ENCODE measurements at places on chromosomes 3 and 15. TPM values are rescaled to one million over a fixed set of nuclear protein-coding genes. Genes with fewer than 3 reads are reported as not detected.

Gene HYAL1
- 0.14 TPM for total RNA-seq

Gene TMC3
- not detected for total RNA-seq

Gene NMB
- total RNA-seq, result 12.0 TPM

Gene LINGO1
- 1.2 TPM for total RNA-seq

Gene ZDHHC23
- total RNA-seq, result 4.7 TPM

Gene SLC38A3
- total RNA-seq, result 0.48 TPM

Gene CLRN1
- total RNA-seq, result not detected

Gene GOLGA8S
- not detected for total RNA-seq

Gene PLEKHO2
- 11.0 TPM for total RNA-seq

Gene VEPH1
- 9.0 TPM for total RNA-seq

- no peak for DNase-seq
These were observed 26.1 kb downstream of the ATRIP start for GRCh38 chr3:48472673-48472922.

DNA sequence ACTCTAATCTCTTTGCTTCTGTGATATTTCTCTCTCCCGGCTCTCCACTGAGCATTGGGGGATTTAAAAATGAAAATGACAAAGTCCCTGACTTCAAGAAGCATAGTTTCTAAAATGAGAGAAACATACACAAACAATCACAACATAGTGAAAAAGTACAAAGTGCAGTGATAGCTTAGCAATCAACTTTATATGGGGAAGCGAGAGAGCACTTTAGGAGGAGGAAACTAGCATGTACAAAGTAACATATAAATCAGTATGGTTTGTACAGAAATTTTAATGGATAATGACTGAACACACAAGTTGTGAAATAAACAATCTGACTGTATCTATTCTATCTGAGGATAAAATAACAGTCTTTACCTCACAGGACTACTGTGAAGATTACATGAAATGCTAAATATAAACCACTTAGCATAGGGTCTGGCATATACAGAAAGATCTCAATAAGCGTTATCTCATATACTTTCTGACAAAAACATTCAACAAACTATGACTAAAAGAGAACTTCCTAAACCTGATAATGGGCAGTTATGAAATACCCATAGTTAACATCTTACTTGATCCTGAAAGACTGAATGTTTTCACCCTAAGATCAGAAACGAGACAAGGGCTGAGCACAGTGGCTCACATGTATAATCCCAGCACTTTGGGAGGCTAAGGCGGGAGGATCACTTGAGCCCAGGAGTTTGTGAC, 61.2 kb downstream of the PEAK1 start:
- no peak for DNase-seq

DNA sequence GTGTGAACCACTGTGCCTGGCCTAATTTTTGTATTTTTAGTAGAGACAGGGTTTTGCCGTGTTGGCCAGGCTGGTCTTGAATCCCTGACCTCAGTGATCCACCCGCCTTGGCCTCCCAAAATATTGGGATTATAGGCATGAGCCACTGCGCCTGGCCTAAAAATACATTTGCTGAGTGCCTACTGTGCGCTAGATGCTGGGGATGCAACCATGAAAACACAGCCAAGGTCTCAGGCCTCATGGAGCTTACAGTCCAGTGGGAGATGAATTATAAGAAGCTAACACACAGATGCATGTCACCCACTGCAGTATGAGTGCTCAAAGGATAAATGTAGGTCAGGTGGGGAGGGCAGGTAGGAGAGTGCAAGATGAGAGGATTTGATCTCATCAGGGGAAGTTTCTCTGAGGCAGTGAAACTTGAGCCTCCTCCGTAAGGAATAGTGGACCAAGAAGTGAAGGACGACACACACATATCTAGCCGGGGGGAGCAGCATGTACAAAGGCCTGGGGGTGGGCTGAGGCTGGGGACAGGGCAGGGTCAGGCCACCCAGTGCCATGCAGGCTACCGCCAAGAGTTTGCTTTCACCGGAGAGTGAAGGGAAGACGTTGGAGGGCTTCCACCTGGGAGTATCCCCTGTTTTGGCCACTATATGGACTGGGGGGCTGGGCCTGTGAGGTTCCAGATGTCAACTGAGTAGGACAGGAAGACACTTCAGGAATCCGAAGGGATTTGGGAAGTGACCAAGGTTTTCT, 24.3 kb downstream of the IRAK2 start:
- no peak for DNase-seq

DNA sequence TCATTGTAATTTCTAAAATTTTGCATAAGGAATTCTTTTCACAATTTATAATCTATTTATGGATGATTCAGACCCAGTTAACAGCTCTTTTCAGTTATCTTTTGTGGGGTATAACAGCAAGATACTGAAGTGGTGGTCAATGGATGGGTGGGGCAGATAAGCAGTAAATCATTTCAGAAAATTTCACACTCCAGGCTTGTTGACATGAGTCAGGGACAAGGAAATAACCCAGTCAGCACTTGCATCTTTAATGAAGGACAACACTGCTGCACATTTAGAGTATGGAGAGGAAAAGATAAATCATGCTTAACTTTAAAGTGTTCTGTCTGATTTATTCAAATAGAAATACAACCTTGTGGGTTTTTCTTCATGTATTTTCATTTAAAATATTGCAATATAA, 181.6 kb downstream of the ROBO1 start:
- no peak for DNase-seq

GRCh38 chr15:51089041-51089440, 5.7 kb downstream of the TNFAIP8L3 start:
- DNase-seq, result no peak

DNA sequence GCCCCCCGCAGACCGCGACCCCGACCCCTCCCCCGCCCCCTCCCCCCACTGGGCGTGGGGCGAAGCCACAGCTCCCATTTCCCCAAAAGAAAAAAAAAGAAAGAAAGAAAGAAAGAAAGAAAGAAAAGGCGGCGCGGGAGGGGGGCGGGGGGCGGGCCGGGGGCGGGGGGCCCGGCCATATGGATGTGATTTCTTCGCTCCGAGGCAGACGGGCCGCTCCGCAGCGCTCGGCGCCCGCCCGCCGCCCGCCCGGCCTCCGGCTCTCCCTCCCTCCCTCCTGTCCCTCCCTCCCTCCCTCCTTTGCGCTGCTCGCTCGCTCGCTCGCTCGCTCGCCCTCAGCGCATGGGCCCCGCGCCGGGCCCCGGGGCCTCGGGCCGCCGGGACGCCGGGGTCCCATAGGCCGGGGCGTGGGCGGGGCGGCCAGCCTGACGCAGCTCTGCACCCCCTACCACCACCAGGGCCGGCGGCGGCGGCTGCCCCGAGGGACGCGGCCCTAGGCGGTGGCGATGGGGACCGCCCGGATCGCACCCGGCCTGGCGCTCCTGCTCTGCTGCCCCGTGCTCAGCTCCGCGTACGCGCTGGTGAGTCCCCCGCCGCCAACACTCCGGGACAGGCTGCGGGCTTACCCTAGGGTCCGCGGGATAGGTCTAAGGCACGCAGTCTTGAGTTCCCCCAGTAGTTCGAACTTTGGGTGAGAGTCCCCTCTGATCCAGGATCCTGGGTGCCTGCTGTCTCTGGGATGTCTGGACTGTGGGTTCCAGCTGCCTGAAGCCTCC, 5.7 kb downstream of the PTH1R start:
- no peak for DNase-seq

DNA sequence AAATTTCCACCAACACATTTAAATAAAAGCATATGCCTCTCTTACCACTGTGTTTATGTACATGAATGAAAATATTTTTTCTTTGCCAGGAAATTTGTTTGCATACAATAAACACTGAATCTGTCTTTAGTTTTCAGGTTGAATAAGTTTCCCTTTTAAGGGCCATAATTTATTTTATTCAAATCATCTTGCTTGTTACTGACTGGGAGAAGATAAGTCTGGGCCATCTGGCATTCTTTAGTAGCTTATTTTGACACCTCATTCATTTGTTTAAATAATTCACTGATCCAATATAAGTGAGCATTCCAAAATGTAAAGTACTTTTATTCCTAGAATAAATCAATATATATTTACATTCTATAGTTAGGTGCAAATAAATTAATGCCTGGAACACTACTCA, 1001.3 kb downstream of the PLOD2 start:
- no peak for DNase-seq

DNA sequence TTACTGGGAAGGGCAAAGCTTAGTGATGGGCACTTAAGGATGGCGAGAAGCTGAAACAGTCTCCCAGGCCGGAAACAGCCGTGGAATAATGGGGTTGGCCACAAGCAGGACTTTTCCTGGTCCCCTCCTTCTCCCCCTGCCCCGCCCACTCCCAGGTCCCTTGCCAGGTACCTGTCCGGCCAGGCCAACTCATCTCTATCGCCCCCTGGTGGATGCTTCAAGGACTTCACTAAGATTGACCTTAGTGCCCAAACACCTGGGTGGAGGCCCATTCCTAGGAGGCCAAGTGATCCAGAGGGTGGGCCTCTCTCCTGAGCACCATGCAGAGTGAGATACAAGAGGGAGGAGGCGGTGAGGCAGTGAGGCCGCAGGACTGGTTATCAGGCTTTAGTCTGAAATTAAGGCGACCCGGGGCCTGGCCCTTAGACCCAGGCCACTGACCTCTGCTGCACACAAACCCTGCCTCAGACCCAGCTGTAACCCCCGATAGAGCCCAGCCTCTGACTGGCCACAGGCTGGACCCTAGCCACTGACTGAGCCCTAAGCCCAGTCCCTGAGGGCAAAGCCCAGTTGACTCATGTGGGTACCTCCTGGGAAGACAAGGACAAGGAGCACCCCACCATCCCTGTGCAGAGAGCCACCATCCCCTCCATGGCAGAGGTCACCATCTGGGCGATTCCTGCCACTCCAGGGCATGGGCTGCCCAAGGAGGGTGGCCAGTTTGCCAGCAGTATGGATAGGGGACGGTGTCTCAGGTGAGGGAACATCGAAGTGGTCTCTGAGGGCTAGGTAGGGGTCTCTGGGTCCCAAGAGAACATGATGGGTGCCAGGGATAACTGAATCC, 37.6 kb downstream of the VIPR1 start:
- DNase-seq, result no peak

GRCh38 chr3:945738-946137, 147.1 kb upstream of the CNTN6 start:
- DNase-seq, result no peak

GRCh38 chr3:126872701-126873342, 110.1 kb upstream of the PLXNA1 start:
- DNase-seq, result no peak

DNA sequence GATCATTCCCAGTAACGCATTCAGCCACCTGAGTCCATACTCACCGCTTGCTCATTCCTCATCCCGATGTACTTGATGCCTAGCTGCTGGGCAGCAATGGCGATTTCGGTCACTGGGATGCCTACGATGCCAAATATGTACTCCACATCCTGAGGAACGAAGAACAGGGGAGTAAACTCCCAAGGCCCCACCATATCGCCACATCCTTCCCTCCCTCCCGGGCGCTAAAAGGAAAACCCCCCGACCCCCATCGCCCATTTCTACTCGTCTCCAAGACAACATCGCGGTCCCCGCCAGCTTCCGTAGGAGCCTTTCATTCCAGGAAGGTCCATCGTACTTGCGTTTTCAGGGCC, 347 bp downstream of the HACL1 start:
- no peak for DNase-seq

DNA sequence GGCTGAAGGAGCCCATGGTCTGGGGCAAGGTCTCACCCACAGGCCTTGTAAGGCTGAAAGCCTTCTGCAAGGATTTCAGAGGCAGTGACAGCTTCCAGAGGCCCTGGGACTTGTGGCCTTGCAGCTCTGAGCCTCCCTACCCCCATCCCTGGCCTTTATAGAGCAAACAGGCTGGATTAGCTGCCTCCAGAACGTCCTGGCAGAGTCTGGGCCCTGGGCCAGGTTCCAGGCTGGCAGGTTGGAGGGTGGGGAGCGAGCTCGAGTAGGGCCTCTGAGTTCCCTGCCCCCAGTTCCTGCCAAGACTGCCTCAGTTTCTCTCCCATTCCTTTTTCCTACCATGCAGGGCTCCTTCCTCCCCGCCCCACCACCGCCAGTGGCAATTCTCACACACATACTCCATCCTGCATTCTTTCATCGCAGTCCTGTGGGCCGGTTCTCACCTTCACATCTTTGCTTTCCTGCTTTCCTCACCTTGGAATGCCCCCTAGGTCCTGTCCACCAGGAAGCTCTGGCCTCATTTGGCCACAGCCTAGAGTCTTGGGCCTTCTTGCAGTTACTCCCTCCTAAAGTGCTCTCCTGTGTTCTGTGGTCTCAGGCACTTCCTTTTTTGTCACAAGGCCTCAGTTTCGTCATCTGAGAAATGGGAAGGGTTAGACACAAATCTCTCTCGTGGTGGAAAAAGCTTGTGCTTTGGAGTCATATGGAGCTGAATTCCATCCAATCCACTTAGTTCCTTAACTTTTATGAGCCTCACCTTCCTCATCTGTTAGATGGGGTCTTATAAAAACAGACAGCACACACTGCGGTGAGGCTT, 2.7 kb downstream of the LMAN1L start:
- no peak for DNase-seq

GRCh38 chr3:184700759-184701158, 11.1 kb downstream of the MAGEF1 start:
- no peak for DNase-seq

DNA sequence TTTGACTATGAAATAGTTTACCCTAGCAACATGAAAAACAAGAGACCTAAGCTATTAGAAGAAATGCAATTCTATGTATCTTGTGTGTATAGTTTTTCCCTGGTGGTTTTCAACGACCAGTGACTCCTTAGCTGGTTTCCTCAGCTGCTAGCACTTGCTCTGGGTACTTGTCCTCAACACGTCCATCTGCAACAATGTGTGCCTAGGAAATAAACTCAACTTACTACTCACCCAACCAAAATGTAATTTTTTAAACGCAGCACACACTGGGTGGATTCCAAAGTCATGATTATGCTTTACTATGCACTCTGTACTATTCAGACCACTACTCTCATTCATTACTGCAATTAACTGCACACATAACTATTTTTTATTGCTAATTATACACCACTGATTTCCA, 31.0 kb downstream of the CPA3 start:
- DNase-seq, result no peak

DNA sequence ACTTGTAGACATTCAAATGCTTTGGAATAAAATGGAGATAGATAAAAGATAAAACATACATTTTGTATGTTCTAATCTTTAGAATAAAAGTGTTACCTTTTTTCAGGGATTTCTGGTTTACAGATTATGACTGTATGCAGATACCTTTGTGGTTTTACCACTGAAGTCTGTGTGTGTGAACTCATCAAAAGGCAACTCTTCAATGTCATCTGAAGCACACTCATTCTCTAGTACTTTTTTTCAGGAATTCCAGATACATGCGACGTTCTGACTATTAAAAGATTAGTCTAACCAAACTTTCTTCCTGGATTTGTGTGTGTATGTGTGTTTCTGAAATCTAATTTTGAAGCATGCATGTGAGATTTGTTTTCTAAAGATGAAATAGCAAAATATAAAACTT, 188.6 kb downstream of the NLGN1 start:
- DNase-seq, result no peak

- DNase-seq, result no peak
These were observed 102.0 kb upstream of the PRICKLE2 start for GRCh38 chr3:64327100-64327804.
